ENCODE measurements at places on chromosomes 2 and 18. TPM values are rescaled to one million over a fixed set of nuclear protein-coding genes. Genes with fewer than 3 reads are reported as not detected.

TACR1 gene
- 0.56 TPM for total RNA-seq

CLEC4F gene
- not detected for total RNA-seq

SLC19A3 gene
- total RNA-seq = 0.19 TPM

TANK gene
- total RNA-seq = 82.6 TPM

TSGA10 gene
- 0.96 TPM for total RNA-seq

SALL3 gene
- total RNA-seq = under 0.01 TPM

MC2R gene
- total RNA-seq = not detected

TUBA4B gene
- not detected for total RNA-seq

CCDC85A gene
- 5.4 TPM for total RNA-seq

COA5 gene
- 18.2 TPM for total RNA-seq

NFU1 gene
- total RNA-seq = 44.0 TPM

DTNA gene
- 31.3 TPM for total RNA-seq

NMS gene
- not detected for total RNA-seq

KCNS3 gene
- 3.6 TPM for total RNA-seq

CD8B2 gene
- total RNA-seq = not detected

PSME4 gene
- total RNA-seq = 17.5 TPM

PLA2R1 gene
- 17.2 TPM for total RNA-seq

MRO gene
- under 0.01 TPM for total RNA-seq

CRYBA2 gene
- not detected for total RNA-seq

SLC4A5 gene
- total RNA-seq = under 0.01 TPM

OXER1 gene
- not detected for total RNA-seq

DNER gene
- total RNA-seq = under 0.01 TPM

SEPTIN10 gene
- total RNA-seq = 84.5 TPM

GALNT5 gene
- 87.6 TPM for total RNA-seq

GALM gene
- 14.0 TPM for total RNA-seq

IL36G gene
- total RNA-seq = not detected

PIGN gene
- total RNA-seq = 82.9 TPM

SKA1 gene
- 2.8 TPM for total RNA-seq

CGREF1 gene
- total RNA-seq = 14.9 TPM

TRPM8 gene
- total RNA-seq = under 0.01 TPM

TRAPPC12 gene
- total RNA-seq = 47.9 TPM

ABHD1 gene
- total RNA-seq = under 0.01 TPM

PID1 gene
- 6.9 TPM for total RNA-seq

C2orf15 gene
- total RNA-seq = 0.19 TPM

ZSCAN30 gene
- total RNA-seq = 13.8 TPM

METTL4 gene
- 5.4 TPM for total RNA-seq

NPHP1 gene
- total RNA-seq = 5.6 TPM

LRATD1 gene
- under 0.01 TPM for total RNA-seq

ADD2 gene
- total RNA-seq = 0.28 TPM

SPDYA gene
- 0.58 TPM for total RNA-seq

RFX8 gene
- total RNA-seq = 6.7 TPM

COL4A4 gene
- 24.0 TPM for total RNA-seq

C2orf72 gene
- total RNA-seq = 0.38 TPM

GMPPA gene
- total RNA-seq = 50.2 TPM

BCL2 gene
- 1.5 TPM for total RNA-seq

SNTG2 gene
- total RNA-seq = 1.3 TPM

UBE2E3 gene
- total RNA-seq = 59.0 TPM

SLC5A7 gene
- not detected for total RNA-seq

COLEC12 gene
- 10.1 TPM for total RNA-seq

KCNJ13 gene
- total RNA-seq = not detected

CYBRD1 gene
- total RNA-seq = 81.9 TPM
